ENCODE measurements at places on chromosomes 3 and 15.

DNA sequence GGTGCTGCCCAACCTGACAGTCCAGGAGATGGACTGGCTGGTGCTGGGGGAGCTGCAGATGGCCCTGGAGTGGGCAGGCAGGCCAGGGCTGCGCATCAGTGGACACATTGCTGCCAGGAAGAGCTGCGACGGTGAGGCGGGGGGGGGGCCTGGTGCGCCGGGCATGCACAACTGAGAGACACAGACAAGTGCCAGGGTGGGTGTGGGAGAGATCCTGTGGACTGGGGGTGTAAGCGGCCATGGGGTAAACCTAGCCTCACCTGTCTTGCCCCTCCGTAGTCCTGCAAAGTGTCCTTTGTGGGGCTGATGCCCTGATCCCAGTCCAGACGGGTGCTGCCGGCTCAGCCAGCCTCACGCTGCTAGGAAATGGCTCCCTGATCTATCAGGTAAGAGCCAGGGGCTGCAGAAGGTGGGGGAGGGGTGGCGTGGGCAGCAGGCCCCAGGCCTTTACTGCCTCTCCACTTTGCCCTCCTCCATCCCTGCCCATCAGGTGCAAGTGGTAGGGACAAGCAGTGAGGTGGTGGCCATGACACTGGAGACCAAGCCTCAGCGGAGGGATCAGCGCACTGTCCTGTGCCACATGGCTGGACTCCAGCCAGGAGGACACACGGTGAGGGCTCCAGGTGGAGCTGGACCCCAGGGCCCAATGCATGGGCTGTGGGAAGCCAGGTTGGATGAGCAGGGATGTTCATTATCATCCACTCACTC lies 3.3 kb downstream of the CHRD start:
- no peak for DNase-seq

GRCh38 chr3:143676021-143676420 lies 172.2 kb downstream of the SLC9A9 start:
- DNase-seq = no peak

- no peak for DNase-seq
Measured at GRCh38 chr3:72318504-72319193, 529.6 kb downstream of the SHQ1 start.

- DNase-seq = no peak
Measured at GRCh38 chr15:101004500-101004899, 85.3 kb downstream of the LRRK1 start.

DNA sequence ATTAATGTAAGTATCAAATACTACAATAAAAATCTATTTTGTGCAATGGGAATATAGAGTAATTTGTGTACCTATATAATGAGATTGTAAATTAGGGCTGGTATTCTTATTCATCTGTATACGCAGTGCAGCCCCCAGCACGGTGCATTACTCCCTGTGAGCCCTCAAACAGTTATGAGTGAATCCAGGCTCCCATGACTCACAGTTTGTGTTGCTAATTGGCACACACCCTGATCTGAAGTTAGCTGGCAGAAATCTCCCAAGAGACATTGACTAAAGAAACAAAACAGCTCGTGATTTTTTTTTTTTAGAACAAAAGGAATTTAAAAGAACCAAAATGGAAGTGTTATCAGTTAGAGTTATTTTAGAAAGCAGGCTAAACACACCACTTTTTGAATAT lies 15.7 kb downstream of the GK5 start:
- no peak for DNase-seq

GRCh38 chr15:80184554-80184953 lies 31.8 kb downstream of the FAH start:
- DNase-seq = no peak

DNA sequence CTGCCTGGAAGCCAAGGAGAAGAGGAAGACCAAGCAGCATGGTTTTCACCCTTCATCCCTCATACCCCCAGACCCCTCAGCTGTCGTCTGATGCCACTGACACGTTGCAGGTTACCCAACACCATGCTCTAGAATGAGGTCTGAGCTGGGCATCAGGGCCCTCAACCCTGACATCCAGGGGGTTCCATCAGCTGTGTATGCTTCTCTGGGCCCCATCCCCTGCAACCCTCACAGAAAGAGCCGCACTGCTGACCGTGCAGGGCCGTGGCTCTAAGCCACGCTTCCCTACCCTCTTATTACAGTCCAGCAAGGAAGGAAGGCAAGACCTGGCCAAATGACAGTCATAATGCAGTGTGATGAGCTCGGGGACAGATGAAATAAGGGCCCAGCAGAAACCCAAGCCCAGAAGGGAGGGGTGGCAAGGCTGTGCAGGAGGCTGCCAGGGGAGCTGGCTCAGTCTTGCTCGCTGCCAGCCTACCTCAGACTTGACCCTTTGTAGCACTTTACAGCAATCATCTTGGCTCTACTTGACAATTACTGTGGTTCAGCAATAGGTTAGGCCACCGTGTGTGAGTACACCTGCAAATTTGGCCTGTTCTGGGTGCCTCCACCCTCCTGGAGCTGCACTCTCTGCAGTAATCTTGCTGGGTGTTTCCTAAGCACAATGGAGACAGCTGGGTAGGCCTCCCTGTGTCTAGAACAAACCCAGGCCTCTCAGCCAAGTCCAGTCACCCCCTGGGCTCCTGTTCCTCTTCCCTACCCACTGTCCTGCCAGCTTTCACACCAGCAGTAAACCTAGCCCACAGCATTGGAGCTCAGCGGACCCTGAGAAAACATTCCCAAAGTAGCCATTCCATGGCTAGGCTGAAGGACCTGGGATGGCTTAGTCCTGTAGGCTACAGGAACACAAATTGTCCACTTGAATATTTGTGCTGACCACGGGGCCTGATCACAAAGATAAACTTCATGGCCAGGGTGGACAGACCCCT lies 115.3 kb upstream of the NEO1 start:
- no peak for DNase-seq

GRCh38 chr3:14231145-14231990 lies 52.8 kb downstream of the LSM3 start:
- DNase-seq = no peak

- DNase-seq = no peak
Measured at GRCh38 chr3:48187579-48188265, 495 bp downstream of the CDC25A start.

Data from GDM1 (cell line).